CD4-positive, alpha-beta T cell treated with Interleukin-15 for 1 hour (primary cell): ENCODE measurements at places on chromosomes 3 and 15.

DNA sequence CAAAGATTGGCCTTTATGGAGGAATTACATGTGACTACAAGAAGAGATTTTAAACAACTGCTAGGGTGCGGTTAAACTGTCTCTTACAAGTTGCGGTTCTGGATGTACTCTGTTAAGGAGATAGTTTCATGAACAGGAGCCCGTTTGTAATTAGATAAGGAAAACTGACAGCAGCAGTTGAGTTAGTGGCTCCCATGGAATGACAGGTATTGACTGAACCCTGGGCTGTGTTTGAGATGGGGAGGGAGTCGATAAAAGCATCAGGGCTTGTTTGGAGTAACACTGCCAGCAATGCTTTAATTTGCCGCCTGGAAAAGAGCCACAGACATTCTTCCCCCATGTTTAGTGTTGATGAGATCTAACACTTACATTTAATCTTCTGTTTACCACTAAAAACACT is 139.9 kb downstream of the ROBO2 start:
- DNase-seq, result no peak

- no peak for DNase-seq
These were observed 232.1 kb downstream of the IGSF11 start for GRCh38 chr3:118802325-118803095.

GRCh38 chr3:43194069-43194468 is 88.2 kb upstream of the POMGNT2 start:
- DNase-seq, result no peak

DNA sequence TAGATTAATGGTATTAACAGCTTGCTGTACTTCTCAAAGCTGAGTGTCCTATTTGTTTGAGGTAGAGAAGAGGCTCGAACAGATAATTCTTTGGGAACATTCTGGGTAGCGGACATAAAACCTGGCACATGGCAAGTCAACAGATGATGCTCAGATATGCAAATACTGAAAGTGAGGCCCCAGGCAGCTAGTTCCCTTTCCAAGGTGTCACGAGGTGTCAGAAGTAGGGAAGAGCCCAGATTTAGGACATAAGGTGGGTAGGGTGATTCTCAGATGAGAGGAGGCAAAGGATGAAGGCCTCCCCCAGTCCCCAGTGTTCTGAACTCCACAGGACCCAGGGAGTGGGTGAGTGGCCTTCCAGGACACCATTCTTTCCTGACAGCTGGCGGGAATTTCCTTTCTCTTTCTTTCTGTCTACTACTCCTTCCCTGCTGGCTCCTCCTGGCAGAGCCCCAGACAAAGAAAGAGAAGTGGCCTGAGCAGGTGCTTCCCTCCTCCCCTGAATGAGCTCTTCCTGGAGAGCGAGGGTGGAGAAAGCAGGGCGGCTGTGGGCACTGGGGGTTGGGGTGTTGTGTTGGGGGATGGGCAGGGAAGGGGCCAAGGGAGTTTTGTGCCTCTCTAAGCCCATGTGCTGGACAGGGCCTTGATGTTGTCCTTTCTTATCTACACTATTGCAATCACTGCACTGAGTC is 87.5 kb downstream of the CORO2B start:
- DNase-seq, result no peak

DNA sequence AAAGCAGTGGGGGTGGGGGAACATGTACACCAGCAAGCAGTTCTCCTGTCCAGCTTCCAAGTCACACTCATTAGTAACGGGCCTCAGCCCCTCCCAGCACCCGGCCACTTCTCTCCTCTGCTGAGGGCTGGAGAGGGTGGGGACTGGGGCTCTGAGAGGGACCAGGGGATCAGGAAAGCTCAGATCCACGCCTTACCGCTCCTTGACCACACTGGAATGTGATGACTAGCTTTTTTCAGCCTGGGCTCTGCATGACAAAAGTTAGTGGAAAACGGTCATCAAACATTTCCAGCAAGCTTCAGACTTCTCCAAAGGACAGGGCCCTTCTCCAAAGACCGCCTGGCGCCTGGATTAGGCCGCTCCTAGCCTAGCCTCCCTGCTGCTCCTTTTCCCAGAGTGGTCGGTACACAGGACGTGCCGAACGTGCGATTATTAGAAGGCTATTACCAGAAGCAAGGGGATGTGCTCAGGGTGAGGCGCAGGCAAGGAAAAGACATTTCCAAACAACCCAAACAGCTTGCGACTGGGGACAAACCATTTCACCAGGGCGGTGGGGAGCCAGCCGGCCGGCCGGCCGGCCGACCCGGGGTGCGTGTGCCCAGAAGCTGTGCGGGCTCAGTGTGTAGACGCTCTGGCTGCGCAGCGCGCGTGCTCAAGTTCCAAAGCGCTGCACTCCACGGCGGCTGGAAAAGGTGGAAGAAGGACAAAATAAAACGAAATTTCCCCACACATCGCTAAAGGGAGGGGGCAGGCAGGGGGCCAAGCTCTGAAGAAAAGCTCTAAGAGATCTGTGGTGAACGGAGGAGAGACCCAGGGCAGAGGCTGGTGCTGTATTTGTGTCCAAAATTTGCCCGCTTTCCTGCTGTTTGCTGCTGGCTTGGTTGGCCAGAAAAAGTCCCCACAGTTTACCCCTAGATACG is 51.0 kb upstream of the SSR3 start:
- DNase-seq, result no peak

GRCh38 chr3:195508185-195508584 is 34.9 kb downstream of the PPP1R2 start:
- no peak for DNase-seq

GRCh38 chr15:89051875-89052274 is 36.4 kb upstream of the ABHD2 start:
- no peak for DNase-seq

DNA sequence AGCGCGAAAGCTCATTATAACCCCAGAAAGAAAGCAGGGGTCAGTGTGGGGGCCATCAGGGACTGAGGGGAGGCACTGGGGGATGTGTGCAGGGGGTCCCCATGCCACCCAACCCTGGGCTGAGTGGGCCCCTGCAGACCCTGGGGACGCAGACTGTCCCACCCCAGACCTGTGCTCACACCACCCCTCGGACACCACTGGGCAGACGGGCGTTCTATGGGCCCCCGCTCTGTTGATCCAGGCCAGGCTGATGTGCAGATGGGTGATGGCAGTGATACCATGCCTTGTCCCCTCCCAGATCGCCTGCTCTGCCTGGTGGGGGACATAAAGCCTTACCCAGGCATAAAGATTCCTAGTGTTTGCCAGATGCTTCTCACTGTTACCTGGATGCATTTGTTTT is 259.7 kb upstream of the TLE3 start:
- DNase-seq, result no peak

- DNase-seq, result no peak
These were observed 11.0 kb upstream of the PLXNA1 start for GRCh38 chr3:126971891-126972351.

DNA sequence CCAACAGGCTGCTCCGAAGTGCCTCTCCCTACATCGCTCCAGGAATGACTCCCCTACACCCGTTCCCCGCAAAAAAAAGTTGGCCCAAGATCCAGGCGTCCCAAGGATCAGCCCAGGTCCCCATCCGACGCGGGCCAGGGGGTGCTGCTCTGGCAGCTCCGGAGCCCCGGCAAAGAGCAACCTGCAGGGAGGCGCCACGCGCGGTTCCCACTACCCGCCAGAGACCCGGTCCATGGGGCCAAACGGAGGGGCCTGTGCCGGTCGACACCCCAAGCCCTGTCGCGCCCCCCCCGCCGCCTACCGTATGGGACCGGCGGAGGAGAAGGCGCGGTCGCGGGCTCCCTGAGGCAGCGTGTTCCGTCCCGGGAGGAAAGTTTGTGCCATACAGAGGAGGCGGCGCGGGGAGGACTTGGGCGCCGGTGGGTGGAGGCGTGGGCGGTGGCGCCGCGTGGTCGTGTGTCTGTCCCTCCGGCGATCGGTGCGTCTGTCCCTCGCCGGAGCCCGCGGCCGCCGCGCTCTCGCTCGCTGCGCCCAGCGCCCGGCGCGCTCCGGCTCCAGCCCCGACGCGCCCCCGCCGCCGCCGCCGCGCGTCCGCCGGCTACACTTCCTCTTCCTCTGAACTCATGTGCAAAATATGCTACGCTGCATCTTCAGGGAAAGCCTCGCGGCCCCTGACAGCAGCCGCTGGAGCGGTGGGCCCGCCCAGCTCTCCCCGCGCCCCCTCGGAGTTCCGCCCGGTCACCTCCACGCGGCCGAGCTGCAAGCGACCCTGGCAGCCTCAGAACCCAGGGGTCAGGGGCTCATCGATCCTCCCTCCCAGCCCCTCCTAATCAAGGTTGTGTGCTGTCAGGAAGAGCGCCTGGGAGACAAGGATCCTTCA is at the start of gene RFTN1:
TSS of gene RFTN1 (minus strand) at position 559 of the 880 bp plus-strand sequence. CDS start 19,830 bp downstream, outside the sequence.
- peak; percentile 60 for DNase-seq

DNA sequence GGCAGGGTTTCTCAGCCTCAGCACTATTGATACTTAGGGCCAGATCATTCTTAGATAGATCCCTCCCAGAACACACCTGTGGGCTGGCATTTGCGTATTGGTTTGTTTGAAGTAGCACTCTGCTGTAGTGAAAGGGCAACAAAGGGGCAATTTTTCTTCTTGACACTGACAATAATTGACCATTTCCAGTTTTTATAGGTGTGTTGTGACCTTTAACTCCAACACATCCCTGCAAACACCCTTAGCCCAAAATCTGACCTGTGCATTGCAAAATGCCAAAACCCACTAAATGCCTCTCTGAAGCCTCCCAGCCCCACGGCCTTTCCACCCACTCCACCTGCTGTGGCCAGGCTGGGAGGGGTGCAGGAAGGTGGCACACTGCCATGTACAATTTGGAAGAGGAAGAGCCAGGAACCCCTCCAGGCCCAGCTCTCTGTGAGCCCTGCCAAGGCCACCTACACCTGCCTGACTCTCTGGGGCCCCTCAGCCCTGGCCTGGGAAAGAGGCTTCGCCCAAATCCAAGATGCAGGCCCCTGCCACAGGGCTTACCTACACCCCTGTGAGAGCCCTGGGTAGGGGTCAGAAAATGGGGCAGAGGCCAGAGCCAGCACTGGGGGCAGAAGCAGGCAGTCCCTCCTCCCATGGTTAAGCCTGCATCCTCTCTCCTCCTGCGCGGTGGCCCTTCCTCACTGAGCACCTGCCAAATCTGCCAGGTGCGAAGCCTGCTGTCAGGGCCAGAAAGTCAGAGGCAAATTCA is 9.6 kb upstream of the CYP11A1 start:
- no peak for DNase-seq

GRCh38 chr3:26350853-26351252 is 271.7 kb upstream of the LRRC3B start:
- no peak for DNase-seq

- DNase-seq, result no peak
These were observed 81.7 kb downstream of the HCN4 start for GRCh38 chr15:73287019-73287418.

DNA sequence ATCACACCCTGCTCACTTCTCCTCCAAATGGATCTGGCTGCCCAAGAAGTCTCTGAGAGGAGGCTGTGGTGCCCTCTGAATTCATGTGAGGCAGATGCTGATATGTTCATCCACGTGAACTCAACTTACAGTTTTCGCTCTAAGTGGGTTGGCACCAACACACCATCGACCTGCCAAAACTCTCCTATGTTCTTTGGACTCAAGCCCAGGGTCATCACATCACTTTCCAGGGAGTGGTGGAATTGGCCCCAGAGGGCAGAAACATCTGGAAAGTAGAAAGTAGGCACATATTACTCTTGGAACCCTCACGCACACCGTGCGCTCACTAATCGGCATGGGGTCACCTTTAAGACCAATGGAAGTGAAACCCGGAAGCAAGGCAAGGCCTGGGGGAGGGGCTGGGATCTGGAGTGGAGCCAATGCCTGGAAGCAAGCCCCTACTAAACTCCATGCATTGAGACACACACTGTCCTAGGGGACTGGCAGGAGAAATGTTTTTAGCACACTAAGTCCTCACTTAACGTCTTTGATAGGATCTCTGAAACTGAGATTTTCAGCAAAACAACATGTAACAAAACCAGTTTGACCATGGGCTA is 41.4 kb downstream of the SSUH2 start:
- DNase-seq, result no peak

- DNase-seq, result no peak
These were observed 1.2 kb upstream of the RYK start for GRCh38 chr3:134251731-134252391.

DNA sequence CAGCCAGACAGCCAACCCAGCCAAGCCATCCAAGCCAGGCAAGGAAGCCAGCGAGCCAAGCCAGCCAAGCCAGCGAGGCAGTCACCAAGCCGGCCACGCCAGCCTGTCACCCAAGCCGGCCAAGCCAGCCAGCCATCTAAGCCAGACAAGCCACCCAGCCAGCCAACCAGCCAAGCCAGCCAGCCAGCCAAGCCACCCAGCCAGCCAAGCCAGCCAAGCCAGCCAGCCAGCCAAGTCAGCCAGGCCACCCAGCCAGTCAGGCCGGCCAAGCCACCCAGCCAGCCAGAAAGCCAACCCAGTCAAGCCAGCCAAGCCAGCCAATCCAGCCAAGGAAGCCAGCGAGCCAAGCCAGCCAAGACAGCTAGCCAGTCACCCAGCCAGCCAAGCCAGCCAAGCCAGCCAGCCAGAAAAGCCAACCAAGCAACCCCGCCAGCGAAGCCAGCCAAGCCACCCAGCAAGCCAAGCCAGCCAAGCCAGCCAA is 201.2 kb downstream of the GOLGA6L6 start:
- peak; percentile 49 for DNase-seq

DNA sequence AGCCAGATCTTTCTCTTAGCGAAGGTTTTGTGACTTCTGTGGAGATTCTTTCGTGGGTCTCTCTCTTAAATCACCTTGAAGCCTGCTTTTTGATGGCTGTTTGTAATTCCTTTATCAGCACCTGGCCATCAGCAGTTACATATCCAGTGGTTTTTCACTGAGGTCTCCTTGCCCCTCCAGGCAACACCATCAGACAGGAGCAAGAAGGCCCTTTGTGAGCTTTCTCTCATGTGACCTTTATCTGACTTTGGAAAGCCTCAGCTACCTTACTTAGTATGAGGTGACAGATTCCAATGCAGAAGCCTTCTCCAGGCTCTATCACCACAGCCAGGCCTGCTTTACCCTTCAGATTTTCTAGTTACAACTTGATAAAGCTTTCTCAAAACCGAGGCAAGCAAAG is 30.0 kb upstream of the P3H2 start:
- DNase-seq, result no peak

DNA sequence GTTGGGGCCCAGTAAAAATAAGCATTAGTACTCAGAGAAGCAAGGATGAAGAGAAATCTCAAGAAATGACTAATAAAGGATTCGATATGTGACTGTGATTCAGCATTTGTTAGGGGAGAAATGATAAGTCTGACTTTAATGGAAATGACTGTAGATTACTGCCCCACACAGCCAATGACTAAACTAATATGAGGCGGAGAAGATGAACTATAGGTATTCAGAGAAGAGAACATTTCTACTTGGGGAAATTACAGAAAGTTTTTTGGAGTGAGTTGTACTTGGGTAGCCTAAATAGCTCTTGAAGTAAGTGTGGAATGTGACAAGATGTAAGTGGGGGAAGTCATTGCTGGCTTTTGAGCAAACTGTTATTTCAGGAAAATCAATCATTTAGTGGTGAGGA is 380.0 kb downstream of the PDCD6IP start:
- no peak for DNase-seq

DNA sequence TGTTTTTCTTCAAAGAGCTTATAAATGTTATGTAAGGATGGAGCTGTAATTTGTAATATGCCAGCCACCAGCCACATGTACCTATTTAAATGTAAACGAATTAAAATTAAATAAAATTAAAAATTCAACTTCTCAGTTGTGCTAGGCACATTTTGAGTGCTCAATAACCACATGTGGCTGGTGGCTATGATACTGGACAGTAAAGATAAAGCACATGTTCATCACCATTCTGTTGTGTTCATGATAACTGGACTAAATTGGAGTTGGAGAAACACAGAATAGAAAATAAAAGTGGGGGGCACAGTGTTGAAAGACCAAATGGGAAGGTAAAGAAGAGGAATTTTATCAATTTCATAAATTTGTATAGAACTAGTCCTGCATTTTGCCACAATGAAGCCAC is 49.8 kb upstream of the DAZL start:
- no peak for DNase-seq
